ENCODE measurements at places on chromosomes 12 and 14. TPM values are rescaled to one million over a fixed set of nuclear protein-coding genes. Genes with fewer than 3 reads are reported as not detected.
A peak's percentile ranks its signal among the peaks of the same experiment; 100 is the strongest.

KLRC1 gene
- total RNA-seq: 8.3 TPM

- no peaks in the 10 kb centered on the region for H3K27me3 ChIP-seq
- H3K4me3 ChIP-seq: no peak overlapping the region
- no peaks in the 10 kb centered on the region for H3K36me3 ChIP-seq
- H3K27ac ChIP-seq: peak overlapping the region; percentile 25
These were observed 42.9 kb downstream of the IGF1 start for GRCh38 chr12:102437511-102437910.

DNA sequence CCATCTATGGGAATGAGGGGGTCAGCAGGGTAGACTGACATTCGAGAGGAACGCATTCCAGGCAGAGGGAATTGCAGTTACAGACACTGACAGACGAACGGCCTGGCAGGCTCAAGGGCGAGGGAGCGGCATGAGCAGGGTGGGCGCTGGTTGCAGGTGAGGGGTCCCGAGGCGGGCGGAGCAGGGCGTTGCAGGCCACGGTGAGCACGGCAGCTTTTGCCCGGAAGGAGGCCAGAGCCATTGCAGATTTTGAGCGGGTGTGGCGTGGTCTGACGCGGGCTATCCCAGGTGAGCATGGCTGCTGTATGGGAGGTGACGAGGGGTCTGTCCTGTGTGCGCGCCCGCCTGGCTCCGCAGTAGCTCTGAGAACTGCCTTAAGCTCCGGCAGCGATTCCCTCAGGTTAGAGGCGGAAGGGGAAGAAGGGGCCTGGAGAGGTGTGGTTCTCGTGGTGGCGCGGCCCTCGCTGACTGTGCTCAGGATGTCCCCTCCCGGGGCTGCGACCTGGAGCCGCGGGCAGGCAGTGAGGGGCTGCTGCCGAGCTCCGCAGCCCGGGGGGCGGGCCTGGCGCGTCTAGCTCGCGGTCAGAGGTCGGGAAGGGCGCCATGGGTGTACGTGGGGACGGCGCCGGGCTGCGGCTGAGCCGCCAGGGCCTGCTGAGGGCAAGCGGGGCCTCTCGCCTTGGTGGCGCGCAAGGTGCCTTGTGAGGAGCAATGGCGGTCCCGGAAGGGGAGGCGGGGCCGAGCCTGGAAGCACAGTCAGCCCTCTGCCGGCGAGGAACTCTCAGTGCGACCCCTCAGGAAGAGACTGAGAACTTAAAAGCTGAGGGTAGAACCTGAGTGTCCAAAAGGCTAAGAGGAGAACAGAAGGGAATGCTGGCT, 177.1 kb downstream of the CACNA1C start:
- H3K4me3 ChIP-seq: no peak overlapping the region
- H3K4me1 ChIP-seq: no peaks in the 10 kb centered on the region
- no peak overlapping the region for H3K27ac ChIP-seq

DNA sequence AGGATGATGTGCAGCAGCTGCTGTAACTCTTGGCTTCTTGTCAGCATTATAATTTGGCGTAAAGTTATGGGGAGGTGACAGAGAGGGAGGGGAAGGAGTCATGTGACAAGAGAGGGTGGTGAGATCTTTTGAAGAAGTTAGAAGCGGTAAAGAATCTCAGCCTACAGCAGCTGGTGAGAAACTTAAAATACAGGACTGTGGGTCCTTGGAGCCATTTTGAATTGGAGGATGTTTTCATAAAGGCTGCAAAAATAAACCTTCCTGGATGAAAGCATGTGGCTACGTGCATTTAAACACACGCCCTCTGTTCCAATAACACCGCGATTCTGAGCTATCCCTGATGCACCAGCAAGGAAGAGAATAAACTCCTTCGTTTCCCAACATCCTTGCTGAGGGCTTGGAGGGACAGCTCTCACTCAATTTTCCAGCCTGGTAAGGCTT, 133.7 kb downstream of the TMEM30B start:
- peaks cover 6% of the 10 kb centered on the region for H3K4me1 ChIP-seq
- DNase-seq: no peak
- H3K36me3 ChIP-seq: no peaks in the 10 kb centered on the region
- H3K27ac ChIP-seq: peak overlapping the region; percentile 86
- no peak overlapping the region for H3K4me3 ChIP-seq
- no peaks in the 10 kb centered on the region for H3K27me3 ChIP-seq

GRCh38 chr14:106129274-106129673, 602.9 kb downstream of the TMEM121 start:
- no peaks in the 10 kb centered on the region for H3K4me1 ChIP-seq
- no peak for DNase-seq

GRCh38 chr12:90974286-90974685, 19.3 kb upstream of the CCER1 start:
- H3K4me1 ChIP-seq: no peaks in the 10 kb centered on the region
- H3K4me3 ChIP-seq: no peak overlapping the region
- DNase-seq: no peak
- no peaks in the 10 kb centered on the region for H3K27me3 ChIP-seq
- no peaks in the 10 kb centered on the region for H3K36me3 ChIP-seq

Measured in breast epithelium (tissue), 4 donors.